ENCODE measurements at places on chromosomes 12 and 14.

GRCh38 chr12:5102806-5103205, 59.1 kb downstream of the KCNA5 start:
- DNase-seq = no peak

DNA sequence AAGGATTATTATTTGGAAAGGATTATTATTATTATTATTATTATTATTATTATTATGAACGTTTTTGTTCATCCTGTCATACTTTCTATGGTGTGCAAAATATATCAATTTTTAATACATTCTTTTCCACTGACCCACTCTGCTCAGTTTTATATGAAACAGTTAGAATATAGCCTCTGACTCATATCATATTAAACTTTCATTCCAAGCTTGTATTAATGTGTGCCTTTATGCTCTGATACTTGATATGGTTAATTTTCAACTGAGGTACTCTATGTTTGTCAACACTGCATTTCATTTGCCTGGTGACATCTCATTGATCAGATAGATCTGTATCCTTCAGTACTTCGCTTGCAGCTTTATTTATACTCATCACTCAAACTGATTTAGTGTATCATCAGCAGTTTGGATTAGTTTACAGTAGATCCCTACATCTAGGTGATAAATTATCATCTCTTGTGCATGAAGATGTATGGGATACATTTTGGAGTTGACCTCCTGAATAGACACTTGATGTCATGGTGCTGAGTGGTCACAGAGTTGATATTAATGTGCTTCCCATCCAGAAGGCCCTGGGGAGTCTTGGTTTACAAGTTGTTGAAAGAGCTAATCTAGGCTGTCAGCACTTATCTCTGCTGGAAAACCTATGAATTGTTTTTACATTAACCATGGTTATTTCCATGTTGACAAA, 271.8 kb downstream of the TRHDE start:
- no peak for DNase-seq

GRCh38 chr14:102554821-102555819, 37.3 kb upstream of the RCOR1 start:
- no peak for DNase-seq

- DNase-seq = no peak
Measured at GRCh38 chr14:68669603-68670358, 123.1 kb downstream of the ZFP36L1 start.

GRCh38 chr12:56995201-56995929, 11.0 kb downstream of the ZBTB39 start:
- no peak for DNase-seq

DNA sequence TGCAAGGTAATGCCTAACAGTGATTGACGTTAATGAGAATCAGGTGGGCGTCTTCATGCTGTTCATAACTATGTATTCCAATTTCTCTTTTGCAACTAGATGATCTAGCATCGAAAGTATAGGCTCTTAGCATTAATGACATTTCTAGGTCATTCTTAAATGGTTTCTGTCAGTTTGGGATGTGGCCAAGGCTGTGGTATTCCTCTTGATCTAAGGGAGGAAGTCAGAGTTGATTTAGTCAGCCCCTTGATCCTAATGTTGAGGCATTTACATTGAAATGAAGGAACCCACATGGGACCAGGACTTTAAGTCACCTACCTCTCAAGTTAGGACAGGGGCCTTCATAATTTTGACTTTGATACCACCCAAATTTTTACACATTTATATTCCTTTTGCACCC, 448.1 kb downstream of the NPAS3 start:
- no peak for DNase-seq

GRCh38 chr14:76918256-76918781, 92.1 kb downstream of the LRRC74A start:
- DNase-seq = no peak
